T-helper 17 cell (primary cell): ENCODE measurements at places on chromosomes 6 and 20. TPM values are rescaled to one million over a fixed set of nuclear protein-coding genes. Genes with fewer than 3 reads are reported as not detected.

DNA sequence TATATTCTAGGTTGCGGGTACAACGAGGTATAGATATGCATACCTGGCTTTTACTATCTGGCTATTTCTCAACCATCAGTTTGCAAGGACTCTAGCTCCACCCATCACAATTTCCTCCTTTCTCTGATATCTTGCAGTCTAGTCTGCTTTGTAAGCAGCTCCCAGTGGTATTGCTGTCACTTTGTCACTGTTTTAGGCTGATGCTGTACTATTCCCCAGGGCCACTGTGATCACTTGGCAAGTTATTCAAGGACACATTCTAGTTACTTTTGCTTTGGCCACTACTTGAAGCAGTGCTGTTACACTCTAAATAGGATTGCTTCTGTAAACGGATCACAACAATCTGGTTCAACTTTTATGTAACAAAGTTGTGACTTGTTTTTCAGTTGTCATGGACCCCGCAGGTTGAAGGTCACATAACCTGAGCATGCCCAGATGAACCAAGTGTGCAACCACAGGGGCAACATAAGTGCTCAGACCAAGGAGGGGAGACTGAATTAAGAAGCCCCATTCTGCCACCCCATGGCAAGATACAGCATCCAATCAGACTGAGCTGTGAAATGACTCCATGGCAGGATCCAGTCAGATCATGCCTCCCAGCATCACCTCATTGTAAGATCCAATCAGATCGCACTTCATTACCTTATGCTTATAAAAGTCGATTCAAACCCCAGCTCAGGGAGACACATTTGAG lies 588.4 kb upstream of the CITED2 start:
- DNase-seq, result no peak

DNA sequence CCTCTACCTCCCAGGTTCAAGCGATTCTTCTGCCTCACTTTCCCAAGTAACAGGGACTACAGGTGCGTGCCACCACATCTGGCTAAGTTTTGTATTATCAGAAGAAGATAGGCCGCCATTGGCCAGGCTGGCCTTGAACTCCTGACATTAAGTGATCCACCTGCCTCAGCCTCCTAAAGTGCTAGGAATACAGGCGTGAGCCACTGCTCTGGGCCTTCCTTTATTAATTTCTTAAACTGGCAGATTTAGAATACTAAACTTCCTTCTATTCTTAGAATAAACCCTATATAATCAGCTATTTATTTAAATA lies 86.6 kb downstream of the HFE start:
- DNase-seq, result no peak

GRCh38 chr20:37808233-37809070 lies 94.5 kb upstream of the VSTM2L start:
- no peak for DNase-seq

DNA sequence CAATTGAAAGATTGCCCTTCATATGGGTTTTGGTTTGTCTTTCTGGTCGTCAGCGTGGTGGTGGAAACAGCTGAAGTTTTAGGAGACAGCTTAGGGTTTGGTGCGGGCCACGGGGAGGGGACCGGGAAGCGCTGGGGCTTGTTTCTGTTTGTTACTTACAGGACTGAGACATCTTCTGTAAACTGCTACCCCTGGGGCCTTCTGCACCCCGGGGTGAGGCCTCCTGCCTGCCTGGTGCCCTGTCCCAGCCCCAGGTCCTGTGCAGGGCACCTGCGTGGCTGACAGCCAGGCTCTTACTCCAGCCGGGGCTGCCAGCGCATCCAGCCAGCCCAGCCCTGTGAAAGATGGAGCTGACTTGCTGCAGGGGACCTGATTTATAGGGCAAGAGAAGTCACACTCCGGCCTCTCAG lies 22.8 kb downstream of the NPEPL1 start:
- no peak for DNase-seq

DNA sequence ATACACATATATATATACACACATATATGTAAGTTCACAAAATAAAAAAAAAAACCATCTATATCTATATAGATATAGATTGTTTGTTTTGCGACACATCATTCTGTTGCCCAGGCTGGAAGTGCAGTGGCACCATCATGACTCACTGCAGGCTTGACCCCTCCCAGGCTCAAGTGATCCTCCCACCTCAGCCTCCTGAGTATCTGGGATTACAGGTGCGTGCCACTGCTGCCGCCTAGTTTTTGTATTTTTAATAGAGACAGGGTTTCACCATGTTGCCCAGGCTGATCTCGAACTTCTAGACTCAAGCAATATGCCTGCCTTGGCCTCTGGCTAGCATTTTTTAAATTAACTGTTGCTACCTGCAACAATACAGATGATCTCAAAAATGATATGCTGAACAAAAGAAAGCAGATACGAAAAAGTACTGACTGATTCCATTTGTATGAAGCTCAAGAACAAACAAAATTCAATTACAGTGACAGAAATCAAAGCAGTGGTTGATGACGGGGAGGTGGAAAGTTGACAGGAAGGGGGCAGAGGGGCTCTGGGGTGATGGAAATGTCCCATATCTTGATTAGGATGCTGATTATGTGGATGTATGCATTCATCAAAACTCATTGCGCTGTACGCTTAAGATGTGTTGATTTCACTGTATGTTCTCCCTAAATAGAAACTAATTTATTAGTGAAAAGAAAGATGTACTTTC lies 49.6 kb downstream of the ATXN1 start:
- DNase-seq, result peak; percentile 31

DNA sequence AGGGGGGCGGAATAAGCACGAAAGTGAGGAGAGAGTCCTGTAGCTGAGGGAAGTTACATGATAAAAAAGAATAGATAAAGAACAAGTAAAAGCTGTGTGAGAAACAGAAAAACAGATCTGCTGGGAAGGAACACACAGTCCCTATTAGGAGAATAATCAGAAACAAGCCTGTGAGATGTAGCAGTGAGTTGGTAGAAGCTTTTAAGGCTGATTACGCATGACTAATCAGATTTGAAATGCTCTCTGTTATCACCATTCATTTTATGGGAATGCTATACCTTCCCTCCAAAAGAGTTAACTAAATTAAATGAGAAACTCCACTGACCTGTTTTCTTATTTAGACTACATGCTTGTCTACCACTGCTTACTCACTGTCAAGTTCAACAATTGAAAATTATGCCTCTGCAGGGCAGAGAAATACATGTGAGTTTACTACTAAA lies 15.8 kb downstream of the REPS1 start:
- DNase-seq, result no peak

DNA sequence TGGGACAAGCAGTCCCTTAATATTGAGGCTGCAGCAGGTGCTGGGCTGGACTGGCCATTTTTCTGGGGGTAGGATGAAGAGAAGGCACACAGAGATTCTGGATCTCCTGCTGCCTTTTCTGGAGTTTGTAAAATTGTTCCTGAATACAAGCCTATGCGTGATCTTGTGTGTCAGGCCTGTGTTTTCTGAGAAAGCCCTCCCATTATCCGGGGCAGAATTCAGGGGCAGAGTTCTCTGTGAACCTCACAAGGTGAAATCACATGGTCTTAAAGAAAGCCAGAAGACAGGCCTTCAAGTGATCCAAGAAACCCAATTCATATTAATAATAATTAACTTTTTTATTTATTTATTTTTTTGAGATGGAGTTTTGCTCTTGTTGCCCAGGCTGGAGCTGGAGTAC lies 12.5 kb downstream of the CCN5 start:
- DNase-seq, result no peak

- DNase-seq, result no peak
Measured at GRCh38 chr20:45444050-45444449, 25.5 kb upstream of the WFDC2 start.

DNA sequence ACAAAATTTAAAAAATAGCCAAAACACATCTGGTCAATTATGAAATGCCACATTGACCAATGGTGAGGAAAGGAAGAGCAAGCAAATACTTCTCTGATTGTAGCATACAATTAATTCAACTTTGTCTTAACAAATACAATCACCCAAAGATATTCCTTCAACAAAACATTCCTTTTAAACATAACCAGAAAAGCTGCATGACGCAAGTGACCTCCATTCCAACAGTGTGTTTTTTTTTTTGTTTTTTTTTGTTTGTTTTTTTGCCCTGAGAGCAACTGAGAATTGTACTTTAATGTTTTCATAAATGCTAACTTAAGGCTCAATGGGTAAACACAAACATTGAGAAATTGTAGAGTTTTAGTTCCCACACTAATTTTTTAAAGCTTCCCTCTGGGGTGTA lies 184.4 kb downstream of the PTPRK start:
- no peak for DNase-seq

- DNase-seq, result no peak
Measured at GRCh38 chr6:156933201-156934068, 156.3 kb downstream of the ARID1B start.

- no peak for DNase-seq
Measured at GRCh38 chr20:50226093-50226974, 35.7 kb downstream of the CEBPB start.

GRCh38 chr20:57711311-57711712 lies 1.5 kb upstream of the PMEPA1 start:
- no peak for DNase-seq

- DNase-seq, result no peak
Measured at GRCh38 chr6:43310624-43311023, 2.0 kb upstream of the CRIP3 start.

GRCh38 chr20:34567892-34568865 lies 9.7 kb downstream of the MAP1LC3A start:
- no peak for DNase-seq

DNA sequence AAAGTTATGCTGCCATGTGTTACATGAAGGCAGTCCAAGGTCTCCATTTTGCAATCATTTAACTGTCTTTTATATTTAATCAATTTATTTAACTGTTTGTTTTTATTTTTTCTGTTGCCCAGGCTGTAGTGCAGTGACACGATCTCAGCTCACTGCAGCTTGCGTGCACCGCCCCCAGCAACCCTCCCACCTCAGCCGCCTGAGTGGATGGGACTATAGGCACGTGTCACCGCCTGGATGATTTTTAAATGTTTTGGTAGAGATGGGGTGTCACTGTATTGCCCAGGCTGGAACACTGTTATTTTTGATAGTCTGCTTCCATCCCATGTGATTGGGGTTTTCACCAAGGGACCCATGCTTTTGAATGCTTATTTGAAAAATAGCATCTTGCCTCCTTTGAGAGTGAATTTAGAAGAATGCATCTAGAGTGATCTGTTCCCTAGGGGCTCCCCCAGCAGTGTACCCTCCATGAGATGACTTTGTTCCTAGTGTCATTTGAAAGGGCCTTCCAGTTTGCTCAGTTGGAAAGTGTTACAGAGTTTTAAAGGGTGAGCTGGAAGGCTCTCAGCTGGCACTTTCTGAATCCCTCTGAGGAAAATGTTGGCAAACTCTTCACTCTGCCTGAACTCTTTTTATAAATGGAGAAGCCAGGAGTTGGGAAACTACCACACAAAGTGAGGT lies 143.4 kb downstream of the JARID2 start:
- DNase-seq, result no peak

- peak; percentile 21 for DNase-seq
Measured at GRCh38 chr6:52664186-52664990, 6.5 kb upstream of the TMEM14A start.

GRCh38 chr6:41429506-41430504 lies 94.4 kb downstream of the NCR2 start:
- DNase-seq, result no peak

- DNase-seq, result no peak
Measured at GRCh38 chr20:60695226-60696000, 556.6 kb upstream of the CDH4 start.

- DNase-seq, result peak; percentile 53
Measured at GRCh38 chr6:38638941-38639497, 710 bp downstream of the BTBD9 start.

DNA sequence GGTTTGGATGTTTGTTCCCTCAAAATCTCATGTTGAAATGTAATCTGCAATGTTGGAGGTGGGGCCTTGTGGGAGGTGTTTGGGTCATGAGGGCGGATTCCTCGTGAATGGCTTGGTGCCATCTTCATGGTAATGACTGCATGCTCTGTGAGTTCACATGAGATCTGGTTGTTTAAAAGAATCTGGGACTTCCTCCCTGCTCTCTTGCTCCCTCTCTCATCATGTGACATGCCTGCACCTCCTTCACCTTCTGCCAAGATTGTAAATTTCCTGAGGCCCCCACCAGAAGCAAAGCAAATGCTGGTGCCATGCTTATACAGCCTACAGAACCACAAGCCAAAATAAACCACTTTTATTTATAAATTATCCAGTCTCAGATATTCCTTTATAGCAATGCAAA lies 250.3 kb upstream of the PLN start:
- DNase-seq, result no peak

DNA sequence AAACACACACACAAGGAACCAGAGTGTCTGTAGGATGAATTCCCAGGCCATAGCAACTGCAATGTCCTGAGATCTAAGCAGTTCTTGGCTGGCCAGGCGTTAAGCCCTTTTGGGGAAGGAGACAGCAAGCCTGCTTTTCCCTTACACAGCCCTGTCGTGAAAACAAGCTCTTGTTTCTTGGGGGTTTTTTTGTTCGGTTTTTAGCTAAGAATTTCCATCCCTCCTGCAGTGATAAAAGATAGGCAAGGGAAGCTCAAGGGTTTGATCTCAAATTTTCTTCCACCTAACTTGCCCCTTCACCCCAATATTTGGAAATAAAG lies 1.5 kb downstream of the TNFRSF21 start:
- no peak for DNase-seq

GRCh38 chr6:163559661-163560060 lies 145.1 kb downstream of the QKI start:
- no peak for DNase-seq

DNA sequence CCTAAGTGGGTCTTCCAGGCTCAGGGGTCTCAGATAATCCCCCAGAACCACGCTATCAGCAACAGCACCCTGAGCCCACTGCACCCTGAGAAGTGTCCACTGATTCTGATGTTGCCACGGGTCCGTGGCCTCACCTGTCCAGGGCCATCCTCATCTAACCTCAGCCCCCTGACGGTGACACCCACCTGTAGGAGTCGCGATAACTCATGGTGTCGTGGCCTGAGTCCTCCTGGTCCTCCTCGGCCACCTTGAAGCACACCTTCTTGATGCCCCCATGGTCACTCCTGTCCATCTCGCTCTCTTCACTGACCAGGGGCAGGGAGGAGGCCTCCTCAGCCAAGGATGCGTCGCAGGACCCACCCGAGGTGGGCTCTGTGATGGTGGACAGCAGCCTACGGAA lies 182.1 kb downstream of the PREX1 start:
- no peak for DNase-seq

- no peak for DNase-seq
Measured at GRCh38 chr6:169671563-169671962, 30.3 kb downstream of the WDR27 start.

The PBOV1 gene
- total RNA-seq, result not detected

The ATP6V1G2 gene
- 2.0 TPM for total RNA-seq

The BEND6 gene
- not detected for total RNA-seq

The CYB5R4 gene
- total RNA-seq, result 21.8 TPM

The OOEP gene
- total RNA-seq, result not detected

The ARFGEF2 gene
- 24.1 TPM for total RNA-seq

The DEFB132 gene
- total RNA-seq, result not detected

The CLVS2 gene
- not detected for total RNA-seq

The GRM1 gene
- total RNA-seq, result not detected

The CALHM4 gene
- total RNA-seq, result not detected

The EPHA7 gene
- total RNA-seq, result not detected

The PSMB9 gene
- 121 TPM for total RNA-seq

The TCF15 gene
- total RNA-seq, result not detected

The VGLL2 gene
- not detected for total RNA-seq

The OR2B6 gene
- 0.50 TPM for total RNA-seq

The PSORS1C1 gene
- total RNA-seq, result not detected

The ISM1 gene
- total RNA-seq, result 7.8 TPM
